ENCODE measurements at places on chromosomes 16 and 17.

GRCh38 chr17:27544350-27545131, 86.4 kb upstream of the LGALS9 start:
- DNase-seq: no peak

- no peak for DNase-seq
Observed at GRCh38 chr16:66676599-66676998, 19.9 kb downstream of the CMTM4 start.

DNA sequence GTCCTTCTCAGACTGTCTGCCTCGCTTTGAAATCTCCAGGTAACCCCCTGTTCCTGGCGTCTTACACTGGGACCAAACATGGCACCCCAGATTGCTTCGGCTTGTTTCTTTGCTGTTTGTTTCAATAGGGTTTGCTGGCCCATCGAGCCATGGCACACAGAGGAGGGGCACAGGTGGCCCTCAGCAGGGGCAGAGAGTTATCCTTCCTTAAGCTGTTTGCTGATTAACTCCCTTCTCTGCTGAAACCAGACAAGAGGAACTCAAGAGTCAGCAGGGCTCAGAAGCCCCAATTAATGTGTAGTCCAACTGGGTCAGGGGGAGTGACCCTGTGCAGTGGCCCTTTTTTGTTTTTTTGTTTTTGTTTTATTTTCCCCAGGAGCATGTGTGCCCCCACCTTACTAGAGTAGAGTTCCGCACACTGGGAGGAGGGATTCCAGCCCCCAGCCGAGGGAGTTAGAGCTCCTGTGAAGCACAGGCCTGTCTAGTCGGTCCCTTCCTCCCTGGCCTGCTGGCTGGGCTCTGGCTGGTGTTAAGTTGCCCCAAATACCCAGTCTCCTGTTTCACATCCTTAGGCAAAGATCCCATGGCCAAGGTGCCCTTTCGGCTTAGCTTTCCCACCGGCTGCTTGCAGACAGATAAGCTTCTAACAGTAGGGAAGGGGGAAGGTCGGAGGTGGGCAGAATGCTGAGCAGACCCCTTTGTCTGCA, 39.3 kb downstream of the YPEL2 start:
- DNase-seq: no peak

DNA sequence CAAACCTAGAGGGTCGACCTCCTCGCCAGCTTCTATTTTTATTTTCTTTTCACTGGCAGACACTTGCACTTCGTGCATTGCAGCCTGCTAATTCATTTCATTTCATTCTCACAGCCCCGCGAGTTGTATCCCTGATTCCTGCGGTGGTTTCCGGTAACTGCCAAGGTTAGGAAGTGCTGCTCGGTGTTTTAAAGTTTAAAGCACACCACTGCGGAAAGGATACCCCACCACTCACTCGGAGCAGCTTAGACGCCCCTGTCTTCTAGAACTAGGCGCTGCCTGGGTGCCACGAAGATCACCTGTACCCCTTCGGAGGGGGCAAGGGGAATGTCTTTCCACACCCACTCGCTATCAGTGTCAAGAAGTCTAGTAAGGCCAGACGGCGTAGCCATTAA, 509 bp downstream of the CNEP1R1 start:
- no peak for DNase-seq

DNA sequence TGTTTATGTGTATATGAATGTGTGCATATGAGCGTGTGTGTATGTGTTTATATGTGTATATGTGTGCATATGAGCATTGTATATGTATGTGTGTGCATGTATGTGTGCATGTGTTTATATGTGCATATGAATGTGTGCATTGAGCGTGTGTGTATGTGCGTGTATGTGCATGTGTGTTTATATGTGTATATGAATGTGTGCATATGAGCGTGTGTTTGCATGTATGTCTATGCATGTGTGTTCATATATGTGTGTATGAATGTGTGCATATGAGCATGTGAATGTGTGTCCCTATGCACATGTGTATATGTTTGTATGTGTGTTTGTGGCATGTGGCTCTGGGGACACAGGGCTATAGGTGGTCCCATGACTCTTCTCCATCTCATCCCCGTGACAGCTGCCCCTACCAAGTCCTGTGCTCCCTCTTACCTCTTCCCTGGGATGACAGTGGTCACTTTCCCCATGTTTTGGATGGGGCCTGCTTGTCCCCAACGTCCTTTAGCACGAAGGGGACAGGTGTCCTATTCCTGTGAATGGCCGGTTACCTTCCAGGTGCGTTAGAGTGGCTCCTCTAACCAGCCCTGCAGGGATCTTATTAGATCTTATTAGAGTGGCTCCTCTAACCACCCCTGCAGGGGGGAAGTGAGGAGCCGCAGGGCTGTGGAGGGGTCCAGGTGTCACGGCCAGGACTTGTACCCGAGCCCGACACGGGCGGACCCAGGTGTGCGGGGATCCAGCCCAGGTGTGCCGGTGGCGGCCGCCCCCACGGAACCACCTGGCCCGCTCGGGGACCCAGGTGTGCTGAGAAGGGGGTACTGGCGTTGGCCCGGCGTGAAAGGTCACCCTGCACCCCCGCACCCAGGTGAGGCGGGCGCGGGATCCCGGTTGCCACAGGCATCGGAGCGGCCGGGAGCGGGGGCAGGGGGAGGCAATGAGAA, 105.6 kb downstream of the SEC14L1 start:
- DNase-seq: no peak

GRCh38 chr17:27620721-27621120, 10.3 kb upstream of the LGALS9 start:
- DNase-seq: no peak

DNA sequence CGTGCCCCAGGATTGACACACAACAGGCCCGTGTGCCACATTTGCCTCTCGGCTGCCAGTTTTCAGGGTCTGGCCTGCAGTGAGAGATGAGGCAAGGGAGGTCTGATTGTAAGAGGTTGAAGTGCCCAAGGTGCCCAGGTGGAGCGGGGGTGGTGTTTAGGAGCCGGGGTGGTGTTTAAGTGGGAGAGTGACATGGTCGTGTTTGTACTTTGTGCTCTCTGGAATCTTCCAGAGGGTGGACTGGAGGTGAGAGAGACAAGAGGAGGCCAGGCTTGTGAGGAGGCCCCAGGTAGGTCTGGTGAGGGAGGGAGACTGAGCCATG, 10.5 kb downstream of the SLC5A10 start:
- DNase-seq: no peak

DNA sequence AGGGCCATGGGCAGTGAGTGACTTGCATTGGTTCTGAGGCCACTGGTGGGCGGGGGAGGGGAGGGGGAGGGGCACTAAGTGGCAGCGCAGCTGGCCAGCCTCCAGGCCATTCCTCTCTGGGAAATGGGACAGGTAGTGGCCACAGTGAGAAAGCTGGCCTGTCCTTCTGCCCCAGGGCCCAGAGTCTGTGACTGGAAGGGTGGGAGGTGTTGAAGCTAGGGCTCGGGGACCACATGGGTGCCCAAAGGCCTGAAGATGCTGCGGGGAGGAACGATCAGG, 375 bp upstream of the ALOX12B start:
- no peak for DNase-seq

- DNase-seq: no peak
Observed at GRCh38 chr16:2753733-2754020, 1.2 kb downstream of the SRRM2 start.

- no peak for DNase-seq
Observed at GRCh38 chr16:85545227-85545818, 67.8 kb upstream of the GSE1 start.

GRCh38 chr17:9451934-9452333, 123.7 kb downstream of the STX8 start:
- DNase-seq: no peak

GRCh38 chr17:1545618-1546017, 17.0 kb downstream of the PITPNA start:
- DNase-seq: no peak

GRCh38 chr17:6212766-6213165, 142.6 kb downstream of the WSCD1 start:
- DNase-seq: no peak

Measured in hypothalamus (tissue), 51 donors.